Omental fat pad (tissue), 4 donors: ENCODE measurements at places on chromosomes 12 and 14. TPM values are rescaled to one million over a fixed set of nuclear protein-coding genes. Genes with fewer than 3 reads are reported as not detected.

- no peak for DNase-seq
These were observed 64.0 kb upstream of the WSCD2 start for GRCh38 chr12:108065069-108065468.

DNA sequence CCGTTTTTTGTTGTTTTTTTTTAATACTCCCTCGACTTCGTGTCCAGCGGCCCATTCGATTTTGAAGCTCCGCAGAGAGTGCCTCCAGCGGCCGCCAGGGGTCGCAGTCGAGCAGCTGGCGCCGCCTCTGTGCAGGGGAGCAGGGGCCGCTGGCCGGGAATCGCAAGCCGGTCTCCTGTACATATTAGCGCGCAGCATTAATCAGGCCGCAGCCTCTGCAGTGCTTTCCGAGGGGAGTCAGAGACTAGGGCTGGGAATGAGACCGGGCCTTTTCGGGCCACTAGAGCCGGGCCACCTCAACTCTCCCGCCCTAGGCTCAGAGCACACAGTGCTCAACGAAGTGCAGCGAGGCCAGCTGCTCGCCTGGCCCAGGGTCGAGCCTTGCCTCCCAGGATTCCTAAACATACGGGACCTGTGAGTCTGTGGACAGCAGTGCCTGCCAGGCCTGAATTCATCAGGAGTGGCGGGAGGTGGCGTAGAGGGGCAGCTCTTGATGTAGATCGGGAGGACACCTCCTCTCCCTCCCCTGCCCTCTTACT, 81.8 kb downstream of the EMP1 start:
- peak; percentile 46 for DNase-seq

TAOK3 gene
- total RNA-seq: 35.5 TPM

- DNase-seq: no peak
These were observed 44.0 kb downstream of the EID3 start for GRCh38 chr12:104347374-104348075.

DNA sequence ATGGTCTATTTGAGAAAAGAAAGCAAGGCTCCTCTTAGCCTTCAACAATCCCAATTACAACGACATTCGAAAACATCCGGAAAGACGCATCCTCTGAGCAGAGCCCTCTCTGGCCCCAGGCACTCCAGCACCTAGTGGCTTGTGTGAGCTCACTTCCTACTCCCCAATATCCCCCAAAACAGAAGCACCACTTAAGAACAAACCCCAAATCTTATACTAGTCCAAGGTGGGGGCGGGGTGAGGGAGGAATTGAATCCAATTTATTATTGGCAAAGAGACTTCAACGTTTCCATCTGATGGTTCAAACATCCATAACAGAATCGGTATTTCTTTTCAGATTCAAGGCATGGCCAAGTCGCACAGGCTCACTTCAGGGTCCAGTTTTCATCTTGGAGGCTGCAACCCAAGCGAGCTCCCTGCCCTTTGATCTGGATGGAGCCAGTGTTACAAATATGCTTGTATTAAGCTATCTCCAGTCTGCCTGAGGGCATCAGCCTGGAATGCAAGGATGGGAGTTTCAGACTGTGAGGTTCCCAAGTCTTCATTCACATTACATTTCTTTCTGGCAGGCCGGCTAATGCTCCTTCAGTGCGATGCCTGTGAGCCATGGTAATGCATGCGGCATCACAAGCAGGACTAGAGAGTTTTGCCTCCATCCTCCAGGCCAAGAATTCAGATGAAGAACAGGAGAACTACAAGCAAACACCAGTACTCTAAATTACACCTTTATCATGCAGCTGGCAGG, 132.5 kb upstream of the FOXN3 start:
- no peak for DNase-seq

GRCh38 chr12:128178565-128178964, 88.4 kb upstream of the TMEM132C start:
- no peak for DNase-seq

- no peak for DNase-seq
These were observed 6.2 kb upstream of the CCER1 start for GRCh38 chr12:90961154-90961553.

DNA sequence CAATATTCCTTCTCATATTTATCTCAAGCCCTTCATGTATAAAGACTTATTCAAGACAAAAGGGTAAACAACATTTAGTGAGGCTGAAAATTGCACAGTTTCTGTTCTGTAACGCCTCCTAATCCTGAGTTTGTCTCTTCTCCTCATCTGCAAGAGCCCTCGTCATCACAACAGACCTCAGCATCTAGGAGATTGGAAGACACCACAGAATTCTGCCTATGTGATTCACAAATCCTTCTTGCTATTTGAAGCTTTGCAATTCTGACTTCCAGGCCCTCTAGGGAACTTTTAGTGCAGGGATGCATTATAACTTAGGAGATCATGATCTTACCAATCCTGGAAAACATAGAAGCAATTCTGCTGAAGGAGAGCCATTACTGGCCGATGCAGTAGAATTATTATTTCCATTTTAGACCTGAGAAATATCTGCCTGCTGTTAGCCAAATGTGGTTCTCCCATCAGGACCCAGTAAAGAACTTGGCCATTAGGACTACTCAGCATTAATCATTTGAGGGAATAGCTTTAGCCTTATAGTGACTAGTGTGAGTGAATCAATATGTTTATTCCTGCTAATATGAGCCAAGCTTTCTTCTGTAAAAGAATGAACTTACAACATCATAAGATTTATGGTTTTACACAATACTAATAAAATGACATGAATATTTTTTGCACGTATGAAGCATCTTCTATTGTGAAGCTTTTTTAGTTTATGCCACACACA, 119.5 kb downstream of the ANO4 start:
- no peak for DNase-seq

C14orf39 gene
- total RNA-seq: not detected

DHRS4L2 gene
- 14.1 TPM for total RNA-seq
